ENCODE measurements at places on chromosomes 5 and 9.

- no peak for DNase-seq
Observed at GRCh38 chr9:75935591-75935990, 45.1 kb downstream of the PCSK5 start.

- DNase-seq, result no peak
Observed at GRCh38 chr5:34598177-34598794, 57.8 kb upstream of the RAI14 start.

DNA sequence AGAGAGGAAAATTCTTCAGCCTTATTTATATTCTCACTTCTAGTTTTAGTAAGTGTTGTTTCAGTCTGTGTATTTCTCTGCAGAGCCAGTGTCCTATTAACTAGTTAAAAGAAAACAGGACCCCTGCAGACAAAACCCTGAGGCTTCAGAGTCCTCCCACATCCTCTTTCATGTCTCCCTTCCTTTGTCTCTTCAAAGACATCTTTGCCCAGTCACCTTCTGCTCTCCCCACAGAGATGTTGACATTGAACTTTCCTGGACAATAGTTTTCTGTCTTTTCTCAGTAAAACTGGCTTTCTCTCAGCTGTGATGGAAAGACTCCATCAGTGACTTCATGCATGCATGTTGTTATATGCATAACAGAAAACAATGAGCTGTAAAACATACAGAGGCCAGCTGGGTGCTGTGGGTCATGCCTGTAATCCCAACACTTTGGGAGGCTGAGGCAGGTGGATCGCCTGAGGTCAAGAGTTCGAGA, 20.2 kb downstream of the GRAMD2B start:
- DNase-seq, result no peak

DNA sequence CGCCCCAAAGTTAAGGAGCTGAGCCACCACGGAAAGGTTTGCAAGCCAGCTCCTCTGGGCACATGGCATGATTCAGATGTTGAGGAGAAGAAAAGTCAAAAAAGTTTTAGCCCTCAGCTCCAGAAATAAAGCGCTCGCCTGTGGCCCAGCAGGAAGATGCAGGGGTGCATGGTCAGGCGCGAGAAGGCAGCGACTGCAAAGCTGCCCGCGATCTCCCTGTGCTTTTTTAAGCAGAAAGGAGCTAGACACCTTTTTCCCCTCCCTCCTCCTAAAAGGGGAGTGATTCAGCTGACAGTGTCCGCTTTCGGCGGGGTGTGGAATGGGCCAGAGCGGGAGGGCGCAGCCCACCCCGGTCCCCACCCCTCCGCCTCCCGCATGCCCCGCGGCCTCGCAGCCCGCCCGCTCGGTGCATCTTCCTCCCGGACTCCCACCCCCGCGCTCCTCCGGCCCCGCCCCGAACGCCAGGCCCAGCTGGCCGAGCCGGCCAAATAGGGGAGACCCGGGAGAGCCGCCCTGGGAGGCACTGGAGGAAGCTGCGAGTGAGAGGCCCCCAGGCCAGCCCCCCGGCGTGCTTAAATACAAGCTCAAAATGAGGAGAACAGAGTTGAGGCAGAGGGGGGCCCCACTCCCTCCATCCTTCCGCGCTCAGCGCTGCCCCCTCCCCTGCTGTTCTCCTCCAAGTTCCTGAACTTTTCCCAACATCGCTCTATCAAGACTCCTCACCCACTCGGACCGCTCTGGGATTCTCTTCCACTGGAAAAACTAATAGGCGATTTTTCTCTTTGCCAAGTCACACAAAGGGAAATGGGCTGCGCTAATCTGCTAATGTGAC, at the start of gene ADAMTS12:
Gene ADAMTS12 (minus strand): TSS at position 203 of the 832 bp plus-strand sequence. CDS start 134 bp downstream, at position 69.
- no peak for DNase-seq

GRCh38 chr9:137156567-137157375, 13.1 kb downstream of the LRRC26 start:
- DNase-seq, result peak; percentile 81

DNA sequence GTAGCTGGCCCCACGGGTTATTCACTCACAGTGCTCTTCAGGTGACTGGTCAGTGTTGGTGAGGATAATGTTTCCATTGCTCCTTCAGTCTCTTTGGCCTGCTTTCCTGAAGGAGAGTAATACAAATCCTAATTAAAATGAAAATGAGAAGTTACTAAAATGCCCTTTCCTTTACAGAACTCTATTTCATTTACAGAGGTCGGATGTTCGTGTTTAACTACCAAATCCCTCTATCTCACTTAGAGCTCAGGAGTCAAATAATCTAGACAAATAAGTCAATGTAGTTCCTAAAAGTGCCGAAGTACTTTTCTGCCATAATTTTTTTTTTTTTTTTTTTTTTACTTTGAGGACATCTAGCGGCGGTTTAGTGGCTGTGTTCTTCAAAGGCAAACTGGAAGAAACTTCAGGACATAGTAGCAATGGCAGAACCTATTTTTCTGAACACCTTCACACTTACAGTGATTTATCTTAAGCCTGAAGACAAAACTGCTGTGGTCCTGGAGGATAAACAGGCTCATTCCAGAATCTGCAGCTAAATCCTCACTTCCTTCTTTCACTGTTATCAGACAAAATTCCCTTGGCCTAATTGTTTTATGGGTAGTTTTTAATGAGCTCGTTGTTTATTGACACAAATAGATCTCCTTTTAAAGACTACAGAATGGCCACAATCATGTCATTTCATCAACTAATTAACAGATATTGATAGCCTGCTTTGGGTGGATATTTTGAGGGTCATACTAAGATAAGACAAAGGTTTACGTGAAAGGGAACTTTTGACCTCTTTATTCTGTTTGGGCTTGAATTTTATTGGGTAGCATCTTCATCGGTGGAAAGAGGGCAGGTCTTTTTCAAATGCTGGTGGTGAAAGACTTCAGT, 207.6 kb upstream of the DMRTA1 start:
- DNase-seq, result peak; percentile 35

GRCh38 chr5:124553911-124554310, 192.5 kb downstream of the ZNF608 start:
- DNase-seq, result no peak

DNA sequence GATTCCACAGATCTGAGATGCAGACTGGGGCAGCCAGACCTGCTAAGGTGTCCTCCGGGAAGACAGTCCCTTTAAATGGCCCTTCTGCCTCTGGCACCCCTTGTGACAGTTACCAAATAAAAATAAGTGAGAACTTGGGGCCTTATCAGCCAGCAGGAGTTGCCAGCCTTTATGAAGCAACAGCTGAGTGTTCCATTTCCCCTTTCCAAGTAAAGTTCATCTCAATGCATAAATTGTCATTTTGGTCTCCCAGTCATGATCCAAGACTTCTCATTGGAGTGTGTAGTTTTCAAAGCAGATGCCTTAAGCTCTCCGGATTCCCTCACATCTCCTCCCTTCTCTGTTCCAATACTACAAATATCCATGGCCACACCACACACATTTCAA, 4.1 kb downstream of the PTCH1 start:
- DNase-seq, result no peak

DNA sequence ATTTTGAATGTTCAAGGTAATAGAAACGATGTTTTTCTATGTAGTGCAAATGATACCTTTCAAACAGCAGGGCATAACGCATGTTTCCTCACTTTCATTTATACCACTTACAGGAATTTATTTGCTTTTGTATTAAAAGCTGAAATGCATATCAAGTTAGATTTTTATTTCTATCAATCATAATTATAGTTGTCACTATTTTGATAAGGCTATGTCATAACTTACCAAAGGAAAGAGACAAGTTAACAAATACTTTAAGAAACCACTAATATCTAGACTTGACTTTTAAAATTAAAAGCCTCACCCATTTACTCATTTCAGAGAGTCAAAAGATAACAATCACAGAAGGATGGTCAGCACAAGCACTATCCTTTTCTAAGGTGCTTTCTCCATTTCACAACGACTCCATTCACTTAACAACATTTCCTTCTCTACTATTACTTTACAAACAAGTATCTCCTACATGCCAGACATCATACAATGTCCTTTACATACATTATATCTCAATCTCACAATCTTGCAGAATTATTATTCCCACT, 12.6 kb downstream of the ERP44 start:
- DNase-seq, result no peak

DNA sequence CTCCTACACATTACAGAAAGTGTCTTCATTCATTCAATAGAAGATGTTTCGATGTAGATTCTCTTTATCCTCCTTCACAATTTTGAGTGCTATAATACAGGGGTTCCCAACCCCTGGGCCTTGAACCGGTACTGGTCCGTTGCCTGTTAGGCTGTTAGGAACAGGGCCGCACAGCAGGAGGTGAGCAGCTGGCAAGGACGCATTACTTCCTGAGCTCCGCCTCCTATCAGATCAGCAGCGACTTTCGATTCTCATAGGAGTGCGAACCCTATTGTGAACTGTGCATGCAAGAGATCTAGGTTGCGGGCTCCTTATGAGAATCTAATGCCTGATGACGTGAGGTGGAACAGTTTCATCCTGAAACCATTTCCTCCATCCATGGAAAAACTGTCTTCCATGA, 153.0 kb upstream of the SMC2 start:
- no peak for DNase-seq

DNA sequence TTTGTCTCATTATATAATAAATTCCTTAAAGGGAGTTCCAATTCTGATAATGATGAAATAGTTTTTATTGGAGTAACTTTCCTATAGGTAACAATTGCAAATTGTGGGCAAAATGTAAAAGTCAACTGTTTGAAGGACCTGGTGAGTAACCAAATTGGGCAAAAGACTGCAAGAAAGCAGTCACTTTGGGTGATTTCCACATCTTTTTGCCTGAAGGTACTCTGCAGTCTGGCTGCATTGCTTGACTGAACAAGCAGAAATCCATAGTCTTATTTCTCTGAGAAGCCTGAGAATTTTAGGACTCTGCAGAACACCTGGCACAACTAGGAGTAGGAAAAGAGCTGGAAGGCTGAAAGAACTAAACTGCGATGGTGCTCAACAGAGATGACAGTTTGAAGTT, 114.9 kb downstream of the HOMER1 start:
- DNase-seq, result no peak

DNA sequence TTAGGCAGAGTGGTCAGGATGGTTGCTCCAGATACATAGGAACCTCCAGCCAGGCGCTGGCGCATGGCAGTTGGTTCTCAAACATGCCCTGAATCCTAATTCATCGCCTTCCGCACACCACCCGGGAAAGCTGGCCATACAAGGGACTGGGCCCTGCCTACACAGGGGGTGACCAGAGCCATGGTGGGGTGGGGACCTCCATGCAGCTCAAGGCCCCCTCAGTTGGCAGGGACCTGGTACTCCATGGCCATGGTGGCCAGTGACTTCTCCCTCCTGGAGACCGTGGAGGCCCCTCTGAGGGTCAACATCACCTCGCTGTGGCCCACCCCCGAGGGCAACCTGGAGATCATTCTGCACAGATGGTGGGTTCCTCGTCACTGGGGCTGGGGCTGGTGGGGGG, 26.8 kb downstream of the PAEP start:
- no peak for DNase-seq

DNA sequence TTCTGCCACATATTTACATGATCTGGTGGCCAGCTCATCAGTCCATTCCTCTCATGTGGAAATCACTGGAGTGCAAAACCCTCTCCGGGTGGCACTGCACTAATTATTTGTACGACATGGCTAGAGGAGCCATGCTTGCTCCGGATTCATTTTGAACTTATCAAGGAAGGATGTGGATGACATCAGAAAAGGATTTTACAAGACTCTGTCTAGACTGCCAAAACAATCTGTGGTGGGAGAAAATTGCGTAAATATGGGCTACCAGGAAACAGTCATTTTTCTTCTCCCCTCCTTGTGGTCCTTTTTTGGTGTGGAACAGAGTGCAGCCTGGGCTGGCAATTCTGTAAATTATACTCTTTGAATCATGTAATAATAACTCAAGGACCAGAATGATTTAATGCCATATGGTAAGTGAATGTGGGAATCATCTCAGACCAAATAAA, 123.4 kb upstream of the IFNE start:
- no peak for DNase-seq

GRCh38 chr9:8389531-8389930, 590.0 kb upstream of the DMAC1 start:
- DNase-seq, result no peak

DNA sequence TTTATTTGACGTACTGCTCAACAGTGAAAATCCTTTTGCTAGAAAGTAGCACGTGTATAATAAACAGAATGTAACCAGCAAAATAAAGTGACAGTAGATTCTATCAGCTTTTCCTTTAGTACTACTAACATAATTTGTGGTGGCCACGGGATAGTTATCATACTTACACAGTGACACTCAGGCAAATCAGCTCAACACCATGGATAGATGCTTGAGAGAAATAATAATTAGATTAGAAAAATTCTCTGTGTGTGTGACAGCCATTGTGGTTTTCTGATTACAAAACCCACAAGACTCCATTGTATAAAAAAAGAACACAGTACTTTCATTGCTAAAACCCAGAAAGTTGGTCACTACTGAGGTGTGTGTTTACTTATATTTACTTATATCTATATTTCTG, 101.1 kb downstream of the MUSK start:
- no peak for DNase-seq

GRCh38 chr5:179217956-179218942, 127.0 kb downstream of the ADAMTS2 start:
- DNase-seq, result no peak

DNA sequence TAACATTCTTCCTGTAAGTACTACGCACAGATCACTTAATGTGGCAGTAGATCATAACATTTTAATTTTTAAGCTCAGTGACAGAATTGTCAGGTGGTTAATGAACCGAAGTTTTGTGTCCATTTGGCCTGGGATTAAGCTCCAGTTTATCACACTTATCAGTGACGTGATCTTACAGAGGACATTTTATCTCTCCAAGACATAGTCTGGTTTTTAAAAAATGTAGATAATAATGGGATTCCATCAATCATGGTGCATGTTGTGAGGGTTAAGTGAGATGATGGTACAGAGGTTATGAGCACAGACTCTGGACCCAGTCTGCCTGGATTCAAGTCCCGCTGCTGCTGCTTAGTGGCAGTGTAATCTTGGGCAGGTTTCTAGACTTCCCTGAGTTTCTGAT, 66.0 kb upstream of the ZFAND5 start:
- no peak for DNase-seq

DNA sequence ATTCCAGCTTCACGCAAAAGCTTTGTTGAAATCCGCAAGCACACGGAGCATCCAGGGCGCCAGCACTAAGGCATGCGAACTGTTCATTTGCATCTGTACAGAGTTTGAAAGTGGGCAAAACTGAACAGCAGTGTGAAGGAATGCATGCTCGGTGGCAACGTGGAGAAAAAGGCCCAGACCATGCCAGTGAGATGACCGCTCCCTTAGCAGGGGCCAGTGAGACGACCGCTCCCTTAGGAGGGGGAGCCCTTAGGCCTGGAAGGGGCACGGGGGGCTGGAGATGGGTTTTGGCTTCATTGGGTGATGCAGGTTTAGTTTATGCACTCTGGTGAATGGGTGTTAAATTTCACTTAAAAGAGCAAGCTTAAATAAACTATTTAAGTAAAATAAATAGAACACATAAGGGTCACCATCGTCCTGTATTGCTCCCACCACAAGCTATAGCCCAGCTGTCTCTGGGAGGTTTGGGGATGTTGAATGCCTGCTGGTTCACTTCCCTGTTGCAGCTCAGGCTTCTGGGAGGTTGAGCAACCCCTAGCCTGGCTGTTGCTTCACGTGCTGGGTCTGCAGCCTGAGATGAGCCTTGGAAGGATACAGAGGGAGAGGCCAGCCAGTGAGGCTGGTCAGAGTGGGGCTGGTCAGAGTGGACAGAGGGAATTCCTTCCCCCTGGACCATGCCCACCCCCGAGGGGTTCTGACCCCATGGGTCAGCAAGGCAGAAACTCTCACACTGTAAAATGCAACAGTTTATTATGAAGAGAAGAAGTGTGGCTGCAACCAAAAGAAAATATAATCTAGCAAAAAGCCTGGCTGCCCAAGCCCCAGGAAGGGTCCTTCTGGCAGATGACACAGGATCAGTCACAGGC, 4.6 kb upstream of the FCN1 start:
- DNase-seq, result no peak

- DNase-seq, result peak; percentile 50
Observed at GRCh38 chr5:119341452-119342349, 14.1 kb upstream of the TNFAIP8 start.

Data from germinal center (tissue), 1 donor.